CD4-positive, alpha-beta T cell treated with Interleukin-1 beta for 1 hour (primary cell): ENCODE measurements at places on chromosomes 16 and 17.

DNA sequence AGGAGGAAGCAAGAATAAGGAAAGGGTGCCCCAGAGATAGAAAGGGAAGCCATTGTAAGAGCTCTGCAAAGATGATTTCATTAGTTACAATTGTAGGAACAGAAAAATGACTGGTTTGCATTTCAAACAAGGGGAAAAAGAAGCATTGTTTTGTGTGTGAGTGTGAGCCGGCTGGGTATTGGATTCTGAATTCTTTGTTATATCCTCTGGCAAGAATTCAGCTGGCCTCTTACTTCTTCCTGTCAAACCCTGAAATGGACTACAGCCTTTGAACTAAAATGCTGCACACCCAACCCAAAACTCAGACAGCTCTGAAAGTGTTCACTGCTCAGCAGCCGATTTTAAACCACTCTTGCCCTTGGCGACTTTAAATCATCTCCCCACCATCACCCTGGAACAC lies 461.3 kb downstream of the PMP22 start:
- DNase-seq, result no peak

DNA sequence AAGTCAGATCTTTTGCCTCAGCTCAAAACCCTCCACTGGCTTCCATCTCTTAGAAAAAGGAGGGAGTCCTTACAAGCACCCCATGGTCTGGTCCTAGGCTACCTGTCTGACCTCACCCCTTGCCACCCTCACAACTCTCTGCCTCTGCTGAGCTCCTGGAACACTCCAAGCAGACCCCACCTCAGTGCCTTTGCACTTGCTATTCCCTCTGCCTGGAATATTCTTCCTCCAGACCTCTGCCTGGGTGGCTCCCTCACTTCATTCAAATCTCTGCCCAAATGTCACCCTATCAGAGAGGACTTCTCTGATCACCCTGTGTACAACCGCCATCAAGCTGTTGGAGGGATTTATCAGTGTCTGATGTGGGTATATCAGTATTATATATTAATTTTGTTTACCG lies 37.4 kb downstream of the PMFBP1 start:
- DNase-seq, result no peak

GRCh38 chr17:66387392-66387981 lies 85.1 kb downstream of the PRKCA start:
- DNase-seq, result no peak

DNA sequence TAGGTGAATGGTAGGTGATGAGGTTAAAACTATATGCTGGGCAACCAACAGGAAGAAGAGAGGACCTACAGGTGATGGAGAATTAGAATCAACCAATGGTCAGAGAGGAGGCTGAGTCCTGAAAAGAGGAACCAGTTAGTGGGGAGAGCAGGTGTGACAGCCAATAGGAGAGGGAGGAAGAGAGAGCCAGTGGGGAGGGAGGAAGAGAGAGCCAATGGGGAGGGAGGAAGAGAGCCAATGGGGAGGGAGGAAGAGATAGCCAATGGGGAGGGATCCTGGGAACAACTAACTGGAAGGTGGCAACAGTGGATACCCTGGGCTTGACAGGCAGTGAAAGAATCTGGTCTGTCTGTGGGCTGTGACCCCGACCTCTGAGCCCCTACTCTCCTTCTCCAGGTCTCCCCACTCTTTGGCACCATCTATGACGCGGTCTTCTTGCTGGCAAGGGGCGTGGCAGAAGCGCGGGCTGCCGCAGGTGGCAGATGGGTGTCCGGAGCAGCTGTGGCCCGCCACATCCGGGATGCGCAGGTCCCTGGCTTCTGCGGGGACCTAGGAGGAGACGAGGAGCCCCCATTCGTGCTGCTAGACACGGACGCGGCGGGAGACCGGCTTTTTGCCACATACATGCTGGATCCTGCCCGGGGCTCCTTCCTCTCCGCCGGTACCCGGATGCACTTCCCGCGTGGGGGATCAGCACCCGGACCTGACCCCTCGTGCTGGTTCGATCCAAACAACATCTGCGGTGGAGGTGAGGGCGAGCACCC lies 3.7 kb downstream of the GUCY2D start:
- no peak for DNase-seq

DNA sequence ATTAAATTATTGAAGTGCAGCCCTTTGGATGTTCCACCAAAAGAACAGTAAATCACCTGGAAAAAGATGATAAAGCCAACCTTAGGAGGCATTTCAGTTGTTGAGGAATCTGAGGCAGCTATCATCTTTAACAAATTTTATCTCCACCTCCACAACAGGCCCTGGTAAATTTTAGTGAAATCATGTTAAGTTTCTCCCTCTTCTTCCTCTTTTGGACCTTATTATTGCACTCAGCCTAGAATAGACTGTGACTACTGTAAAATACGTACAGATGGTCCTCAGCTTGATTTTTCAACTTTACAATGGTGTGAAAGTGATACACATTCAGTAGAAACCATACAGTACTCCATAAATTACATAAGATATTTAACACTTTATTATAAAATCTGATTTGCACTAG lies 90.3 kb downstream of the USP32 start:
- no peak for DNase-seq

DNA sequence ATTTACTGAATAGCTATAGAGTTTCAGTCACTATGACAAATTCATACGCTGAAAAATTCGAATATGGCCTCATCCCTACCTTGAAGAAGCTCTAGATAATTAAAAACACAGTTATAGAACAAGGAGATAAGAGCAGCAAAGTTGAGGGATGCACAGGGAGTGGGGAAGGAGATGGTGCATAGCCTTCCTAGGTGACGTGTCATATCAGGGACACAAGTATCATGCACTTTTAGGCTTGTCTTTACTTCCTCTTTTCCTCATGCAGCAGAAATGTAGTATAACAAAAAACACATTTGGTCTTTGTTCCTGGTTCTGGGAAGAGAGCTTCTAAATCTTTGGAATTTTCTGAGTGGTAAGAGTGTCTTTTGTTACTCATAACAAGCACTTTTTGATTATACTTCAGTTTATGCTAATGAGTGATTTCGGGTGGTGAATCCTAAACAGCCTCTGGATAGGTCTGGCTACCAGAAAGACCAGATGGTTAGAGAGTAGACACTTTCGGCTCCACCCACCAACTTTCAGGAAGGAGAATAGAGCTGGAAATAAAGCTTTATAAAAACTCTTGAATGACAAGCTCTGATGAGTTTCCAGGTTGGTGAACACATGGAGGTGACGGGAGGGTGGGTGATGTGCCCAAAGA lies 341.4 kb downstream of the UTP18 start:
- DNase-seq, result no peak

DNA sequence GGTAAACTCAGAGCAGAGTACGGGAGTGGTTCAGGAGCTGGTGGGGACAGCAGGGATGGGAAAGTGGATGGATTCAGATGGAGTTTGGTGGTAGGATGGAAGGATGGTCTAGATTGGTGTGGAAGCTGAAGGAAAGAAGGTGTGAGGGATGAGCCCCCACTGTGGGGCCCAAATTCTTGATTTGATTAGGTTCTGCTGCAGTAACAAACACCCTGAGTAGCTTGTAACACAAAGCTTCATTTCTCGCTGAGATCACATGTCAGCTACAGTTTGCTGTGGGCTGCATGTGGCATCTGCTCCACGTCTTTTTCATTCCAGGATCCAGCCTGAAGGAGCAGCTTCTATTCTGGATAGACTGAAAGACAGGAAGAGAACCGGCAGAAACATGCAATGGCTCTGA lies 143.8 kb downstream of the IRX3 start:
- no peak for DNase-seq

- DNase-seq, result no peak
Measured at GRCh38 chr17:77318021-77318420, 177.3 kb downstream of the SEC14L1 start.
